ENCODE measurements at places on chromosomes 5 and 9.

DNA sequence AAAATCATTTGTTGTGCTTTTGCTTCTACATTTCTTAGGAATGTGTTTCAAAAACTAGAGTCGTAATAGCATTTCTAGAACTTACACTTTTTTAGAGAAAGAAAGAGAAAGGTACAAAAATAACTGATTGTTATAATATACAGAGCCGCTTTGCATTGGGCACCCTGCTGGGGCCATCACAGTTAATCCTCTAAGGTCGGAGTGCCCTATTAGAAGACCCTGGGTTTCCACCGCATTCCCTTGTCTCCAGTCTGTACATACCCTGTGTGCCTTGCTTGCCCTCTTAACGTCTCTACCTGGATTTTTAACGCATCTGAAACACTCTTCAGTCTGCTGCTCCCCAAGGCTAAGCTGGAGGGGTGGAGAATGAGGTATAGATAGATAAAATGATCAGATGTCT is 1.3 kb downstream of the MARVELD2 start:
- DNase-seq: no peak

GRCh38 chr9:38183994-38184568 is 115.1 kb upstream of the SHB start:
- no peak for DNase-seq

GRCh38 chr5:76414788-76415187 is 11.7 kb downstream of the IQGAP2 start:
- DNase-seq: no peak

- DNase-seq: no peak
These were observed 708.1 kb upstream of the RGMB start for GRCh38 chr5:98065261-98065909.

GRCh38 chr9:16579872-16580432 is 290.5 kb downstream of the BNC2 start:
- no peak for DNase-seq

DNA sequence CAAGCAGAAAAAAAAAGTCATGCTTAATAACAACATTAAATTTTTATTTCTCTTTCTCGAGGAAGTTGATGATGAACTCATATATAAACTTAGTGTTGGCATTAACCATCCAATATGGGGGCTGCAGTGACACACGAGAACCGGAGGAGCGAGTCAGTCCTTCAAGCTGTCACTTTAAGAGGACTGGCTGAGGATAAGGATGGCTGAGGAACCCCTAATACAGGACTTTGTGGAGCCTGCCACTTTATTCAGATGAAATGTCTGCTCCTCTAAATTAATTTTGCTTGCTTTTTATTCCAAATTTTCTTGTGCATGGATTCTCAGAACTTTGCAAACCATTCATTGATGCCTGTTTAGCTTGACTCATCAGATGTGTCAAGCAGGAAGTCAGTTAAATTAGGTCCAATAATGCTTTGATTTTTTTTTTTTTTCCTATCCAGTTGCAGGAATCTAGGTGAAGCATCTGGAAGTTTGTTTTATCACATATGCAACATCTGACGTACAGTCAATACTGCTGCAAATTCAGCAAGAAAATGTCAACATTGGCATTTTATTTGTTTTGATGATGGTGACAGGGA is 144.2 kb upstream of the COL5A1 start:
- DNase-seq: no peak

DNA sequence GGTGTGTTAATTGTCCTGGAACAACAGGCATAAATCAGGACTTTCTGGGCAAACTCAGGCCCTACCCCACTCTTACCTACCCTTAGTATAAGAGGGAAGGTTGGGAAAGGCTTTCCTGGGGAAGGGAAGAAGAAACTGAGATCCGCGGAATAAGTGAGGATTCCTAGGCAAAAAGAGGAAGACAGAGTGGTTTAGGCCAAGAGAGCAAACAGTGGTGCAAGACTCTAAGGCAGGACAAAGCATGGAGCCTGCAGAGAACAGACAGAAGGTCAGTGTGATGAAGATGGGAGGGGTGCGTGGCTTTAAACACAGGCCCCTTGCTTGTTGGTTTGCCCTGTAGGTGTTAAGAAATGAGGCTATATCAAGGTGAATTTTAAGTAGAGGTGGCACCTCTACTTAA is 69.4 kb downstream of the TMC1 start:
- no peak for DNase-seq

- DNase-seq: no peak
These were observed 67.8 kb downstream of the MAN2A1 start for GRCh38 chr5:109757490-109757889.

GRCh38 chr9:109092051-109092580 is 27.6 kb downstream of the TMEM245 start:
- DNase-seq: no peak

DNA sequence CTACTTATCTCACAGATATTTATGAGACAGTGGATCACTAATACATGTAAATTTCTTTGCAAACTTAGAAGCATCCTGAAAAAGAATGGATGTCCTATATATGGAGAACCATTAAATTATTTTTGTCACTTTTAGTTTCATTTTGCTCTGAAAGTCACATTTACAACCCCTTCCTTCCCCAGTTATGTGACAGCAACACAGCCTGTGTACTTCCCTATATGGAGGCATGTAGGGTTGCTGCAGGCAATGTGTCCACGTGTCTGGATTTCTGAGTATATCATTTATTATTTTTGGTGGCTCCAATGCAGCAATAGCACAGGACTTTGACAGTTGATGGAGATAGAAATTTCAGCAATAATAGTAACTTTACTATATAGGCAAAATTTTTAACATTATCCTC is 156.4 kb downstream of the ST8SIA4 start:
- DNase-seq: no peak
